ENCODE measurements at places on chromosomes 11 and 22. TPM values are rescaled to one million over a fixed set of nuclear protein-coding genes. Genes with fewer than 3 reads are reported as not detected.

The SLC29A2 gene
- 2.4 TPM for total RNA-seq

The SLN gene
- not detected for total RNA-seq

The SPDYC gene
- not detected for total RNA-seq

The BDNF gene
- not detected for total RNA-seq

The RASSF10 gene
- total RNA-seq, result not detected

The FAR1 gene
- 66.5 TPM for total RNA-seq

The SERHL2 gene
- total RNA-seq, result not detected

Measured in natural killer cell treated with Interleukin-12 subunit alpha and Interleukin-12 subunit beta and Interleukin-15 and Interleukin-18, amount 100 ng/mL, for 72 hours (primary cell).